ENCODE measurements at places on chromosomes 6 and 20. TPM values are rescaled to one million over a fixed set of nuclear protein-coding genes. Genes with fewer than 3 reads are reported as not detected.

TNFAIP3 gene
- 0.20 TPM for polyA plus RNA-seq

ADAM33 gene
- polyA plus RNA-seq: not detected

CABLES2 gene
- 8.3 TPM for polyA plus RNA-seq

SLC17A9 gene
- not detected for polyA plus RNA-seq

GUCA1A gene
- 0.24 TPM for polyA plus RNA-seq

SLC32A1 gene
- 40.0 TPM for polyA plus RNA-seq

SLC35D3 gene
- not detected for polyA plus RNA-seq

C20orf202 gene
- 0.62 TPM for polyA plus RNA-seq

ARFGEF3 gene
- 4.5 TPM for polyA plus RNA-seq

SEMG1 gene
- not detected for polyA plus RNA-seq

SNAI1 gene
- not detected for polyA plus RNA-seq

SLC35B3 gene
- 22.0 TPM for polyA plus RNA-seq

MYH7B gene
- 0.18 TPM for polyA plus RNA-seq

FAM83C gene
- not detected for polyA plus RNA-seq

FAM209B gene
- not detected for polyA plus RNA-seq

RHAG gene
- polyA plus RNA-seq: not detected

CGA gene
- not detected for polyA plus RNA-seq

ATP6V1G2 gene
- polyA plus RNA-seq: 56.7 TPM

TSBP1 gene
- polyA plus RNA-seq: not detected

ANGPT4 gene
- not detected for polyA plus RNA-seq

IL17F gene
- polyA plus RNA-seq: not detected

IL17A gene
- polyA plus RNA-seq: not detected

IMPG1 gene
- polyA plus RNA-seq: not detected

CAP2 gene
- polyA plus RNA-seq: 11.8 TPM

KCNB1 gene
- 3.6 TPM for polyA plus RNA-seq

PDE7B gene
- polyA plus RNA-seq: 5.9 TPM

TRIM15 gene
- not detected for polyA plus RNA-seq

CRISP2 gene
- polyA plus RNA-seq: not detected

OTOR gene
- polyA plus RNA-seq: not detected

MAP1LC3A gene
- polyA plus RNA-seq: 58.3 TPM

FNDC11 gene
- polyA plus RNA-seq: 5.2 TPM

NMBR gene
- polyA plus RNA-seq: not detected

DYNLT2 gene
- polyA plus RNA-seq: 1.8 TPM

MYLK4 gene
- polyA plus RNA-seq: 1.2 TPM

GRM4 gene
- 3.7 TPM for polyA plus RNA-seq

POM121L2 gene
- not detected for polyA plus RNA-seq
